ENCODE measurements at places on chromosomes 16 and 17.

DNA sequence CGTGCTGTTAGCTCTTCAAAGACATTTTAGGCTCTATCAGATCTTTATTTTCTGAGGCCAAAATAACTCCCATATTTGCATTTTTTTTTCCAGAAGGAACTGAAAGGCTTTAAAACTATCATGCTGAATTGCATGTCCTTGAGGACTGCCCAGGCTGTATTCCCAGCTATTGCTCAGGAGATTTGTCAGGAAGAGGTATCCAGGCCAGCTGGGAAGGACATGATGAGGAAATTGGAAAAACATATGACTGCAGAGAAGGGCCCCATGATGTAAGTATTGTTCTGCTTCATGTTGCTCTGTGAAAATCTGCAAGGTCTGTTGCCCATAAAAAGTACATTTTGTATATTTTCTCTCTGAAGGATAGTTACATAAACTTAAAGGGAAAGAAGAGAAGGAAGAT, 5.7 kb downstream of the CDC6 start:
- DNase-seq = no peak

- no peak for DNase-seq
These were observed 911 bp upstream of the ITGA2B start for GRCh38 chr17:44390250-44390870.

- DNase-seq = no peak
These were observed 521 bp downstream of the C16orf87 start for GRCh38 chr16:46830417-46830901.

- no peak for DNase-seq
These were observed 21.0 kb downstream of the ACE start for GRCh38 chr17:63497708-63498483.

DNA sequence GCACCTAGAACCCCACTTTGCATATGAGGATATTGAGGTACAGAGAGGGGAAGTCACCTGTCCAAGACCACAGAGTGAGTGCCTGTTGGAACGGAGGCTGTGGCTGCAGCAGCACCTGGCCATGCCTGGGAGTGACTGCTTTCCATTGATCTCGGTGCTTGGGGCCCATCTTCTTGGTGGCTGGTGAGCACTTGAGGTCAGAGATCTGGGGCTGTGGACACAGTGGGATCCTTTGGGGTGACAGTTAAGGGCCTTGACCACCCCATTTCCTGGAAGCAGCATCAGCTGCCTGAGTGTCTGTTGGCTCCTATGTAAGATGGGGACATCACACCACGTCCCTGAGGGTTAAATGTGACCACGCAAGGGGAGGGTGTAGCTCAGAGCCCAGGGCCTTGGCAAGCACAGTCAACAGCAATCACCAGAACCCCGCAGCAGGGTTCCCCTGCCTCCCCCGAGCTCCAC, 111.7 kb downstream of the IRF8 start:
- DNase-seq = no peak

DNA sequence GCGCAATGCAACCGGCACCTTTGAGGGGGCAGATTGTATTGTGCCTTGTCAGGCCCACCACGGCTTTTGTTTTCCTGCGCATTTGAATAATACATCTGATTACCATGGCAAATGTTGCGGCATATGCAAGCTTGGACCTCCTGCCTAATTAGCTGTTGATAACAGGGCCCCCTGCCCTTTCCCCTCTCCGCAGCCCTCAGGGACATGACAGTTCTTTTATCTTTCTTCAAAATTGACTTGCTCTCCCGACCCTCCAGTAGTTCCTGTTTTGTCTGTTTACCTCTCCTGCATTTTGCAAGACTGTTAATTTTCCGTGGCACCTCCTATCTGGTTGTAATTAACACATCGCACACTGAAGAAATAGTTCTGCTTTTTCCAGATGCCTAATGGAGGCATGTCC, 86.8 kb downstream of the RBFOX1 start:
- no peak for DNase-seq

DNA sequence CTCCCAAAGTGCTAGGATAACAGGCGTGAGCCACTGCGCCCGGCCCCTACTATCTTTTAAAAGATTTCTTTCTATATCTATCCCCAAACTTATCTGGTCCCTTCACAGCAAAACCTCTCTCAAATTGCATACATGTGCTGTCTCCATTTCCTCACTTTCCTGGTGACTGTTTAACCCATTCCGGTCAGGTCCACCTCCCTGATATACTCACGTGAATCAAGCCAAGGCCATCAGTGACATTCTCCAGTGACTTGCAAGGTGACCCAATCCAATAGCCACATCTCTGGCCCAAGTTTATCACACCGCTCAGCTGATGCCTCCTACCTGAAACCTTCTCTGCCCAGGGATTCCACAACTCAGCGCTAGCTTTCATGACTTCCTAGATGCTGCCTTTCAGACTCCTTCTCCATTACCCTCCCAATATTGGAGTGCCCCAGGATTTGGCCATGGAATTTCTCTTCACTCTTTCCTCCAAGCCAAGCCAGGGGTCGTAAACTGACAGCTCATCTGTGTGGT, 1.4 kb upstream of the CTCF start:
- no peak for DNase-seq
